CMK (cell line): ENCODE measurements at places on chromosomes 3 and 15.

DNA sequence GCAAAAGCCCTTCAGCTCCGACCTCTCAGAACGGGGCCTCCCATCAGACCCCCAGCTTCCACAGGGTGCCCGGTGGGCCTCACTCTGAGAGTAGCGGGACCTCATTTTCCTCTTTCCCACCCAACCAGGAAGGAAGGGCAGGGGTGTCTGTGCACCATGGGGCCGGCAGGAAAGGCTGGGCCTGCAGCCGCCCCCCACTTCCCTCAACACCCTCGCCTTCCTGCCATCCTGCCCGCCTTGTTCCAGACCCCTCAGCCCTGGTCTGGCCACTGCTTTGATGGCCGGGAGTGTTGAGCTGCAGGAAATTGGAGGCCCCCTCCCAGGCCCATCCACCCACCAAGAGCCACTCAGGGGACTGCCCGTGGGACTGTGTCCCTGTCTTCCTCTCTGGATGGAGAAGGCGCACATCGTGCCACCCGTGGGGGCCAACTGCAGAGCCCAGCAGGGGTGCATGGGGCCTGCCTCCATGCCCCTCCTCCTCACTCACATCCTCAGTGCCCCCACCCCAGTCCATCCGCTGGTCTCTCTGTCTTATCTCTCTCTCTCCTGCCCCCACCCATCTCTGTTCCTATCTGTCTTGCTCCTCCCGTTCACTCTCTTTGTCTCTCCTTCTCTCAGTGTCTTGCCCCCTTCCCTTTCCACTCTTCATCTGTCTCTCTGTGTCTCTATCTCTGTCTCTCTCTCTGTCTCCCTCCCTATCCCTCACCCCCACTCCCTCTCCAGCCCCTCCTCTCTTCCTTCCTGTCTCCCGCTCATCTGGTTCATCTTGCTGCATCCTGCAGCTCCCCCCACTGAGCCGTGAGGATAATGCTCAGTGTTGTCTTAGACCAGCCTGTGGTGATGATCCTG lies 1.8 kb upstream of the PLXND1 start:
- DNase-seq: peak; percentile 95

GRCh38 chr3:139476348-139476747 lies at the start of gene RBP2:
Gene RBP2 (minus strand): TSS chr3:139476516. CDS start chr3:139476459, 57 bp downstream.
- no peak for DNase-seq

DNA sequence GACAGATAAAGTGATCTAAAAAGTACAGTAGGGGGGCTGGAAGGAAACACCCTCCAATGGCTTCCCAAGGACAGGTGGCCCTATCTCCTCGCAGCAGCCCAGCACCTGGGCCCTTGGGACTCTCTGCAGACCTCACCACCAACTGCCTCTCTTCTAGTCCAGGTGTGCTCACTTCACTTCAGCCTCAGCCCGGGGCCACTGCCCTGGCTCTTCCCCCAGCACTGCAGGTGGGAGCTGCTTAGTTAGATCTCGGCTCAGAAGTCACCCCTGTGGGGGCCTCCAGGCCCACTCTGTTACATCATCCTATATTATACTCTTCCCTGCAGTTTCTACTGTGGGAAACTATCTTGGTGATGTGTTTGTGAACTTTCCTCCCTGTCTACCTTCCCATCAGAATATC lies 2.0 kb downstream of the KLF15 start:
- DNase-seq: no peak

DNA sequence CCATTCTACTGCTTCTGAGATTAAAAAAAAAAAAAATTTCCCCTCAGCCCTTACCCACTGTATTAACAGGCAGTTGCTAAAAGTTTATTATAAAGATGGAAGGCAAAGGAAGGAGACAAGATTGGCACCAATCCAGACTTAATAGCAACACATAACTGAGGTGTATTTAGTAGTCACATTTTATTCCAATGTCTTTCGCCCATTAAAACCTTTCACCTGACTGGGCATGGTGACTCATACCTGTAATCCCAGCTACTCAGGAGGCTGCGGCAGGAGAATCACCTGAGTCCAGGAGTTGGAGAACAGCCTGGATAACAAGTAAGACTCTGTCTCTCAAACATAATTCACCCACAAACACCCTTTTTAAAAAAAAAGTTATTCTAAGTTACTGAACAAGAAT lies 4.4 kb downstream of the ACAP2 start:
- DNase-seq: no peak

DNA sequence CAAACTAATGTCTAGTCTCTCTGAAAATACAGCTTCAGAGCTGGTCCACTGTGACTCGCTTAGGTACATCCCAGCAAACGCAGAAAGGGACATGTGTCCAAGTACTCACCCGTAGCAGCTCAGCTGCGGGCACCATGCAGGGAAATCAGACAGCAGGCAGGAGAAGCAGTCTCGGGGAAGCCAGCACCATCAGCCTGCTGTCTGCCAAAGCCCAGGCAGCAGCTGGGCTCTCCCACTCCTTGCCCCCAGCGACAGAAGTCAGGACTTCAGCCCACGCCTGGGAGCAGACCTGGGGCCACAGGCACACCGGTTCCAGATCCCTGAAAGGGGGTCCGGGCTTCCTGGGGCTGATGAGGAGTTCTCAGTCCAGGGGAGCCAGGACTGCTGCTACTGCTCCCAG lies 34.9 kb downstream of the SEMA5B start:
- no peak for DNase-seq

GRCh38 chr15:43877371-43877770 lies 50.6 kb downstream of the WDR76 start:
- no peak for DNase-seq

GRCh38 chr15:78641102-78641748 lies at the start of gene CHRNB4:
Gene CHRNB4 (minus strand): TSS chr15:78641210. CDS start chr15:78641133, 77 bp downstream.
- no peak for DNase-seq

GRCh38 chr15:29094711-29095110 lies 174.9 kb downstream of the NSMCE3 start:
- DNase-seq: no peak

DNA sequence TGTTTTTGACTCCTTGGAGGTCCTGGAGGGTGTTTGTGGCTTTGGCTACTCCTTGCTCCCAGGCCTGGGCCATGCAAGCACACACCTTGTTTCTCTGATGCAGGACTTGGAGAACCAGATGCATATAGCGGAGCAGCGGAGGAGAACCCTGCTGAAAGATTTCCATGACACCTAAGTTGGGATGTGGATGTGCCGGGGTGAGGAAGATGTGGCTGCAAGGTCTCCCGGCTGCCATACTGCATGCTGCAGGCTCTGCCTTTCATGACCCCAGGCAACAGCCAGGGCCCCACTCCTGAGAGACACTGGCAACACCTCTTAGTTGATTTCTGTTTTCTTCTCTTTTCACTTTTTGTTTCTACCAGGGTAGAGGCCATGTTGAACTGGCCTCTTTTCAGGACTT lies 6.9 kb upstream of the P4HTM start:
- DNase-seq: no peak

- no peak for DNase-seq
These were observed 251.2 kb upstream of the ZPLD1 start for GRCh38 chr3:102183623-102184022.

DNA sequence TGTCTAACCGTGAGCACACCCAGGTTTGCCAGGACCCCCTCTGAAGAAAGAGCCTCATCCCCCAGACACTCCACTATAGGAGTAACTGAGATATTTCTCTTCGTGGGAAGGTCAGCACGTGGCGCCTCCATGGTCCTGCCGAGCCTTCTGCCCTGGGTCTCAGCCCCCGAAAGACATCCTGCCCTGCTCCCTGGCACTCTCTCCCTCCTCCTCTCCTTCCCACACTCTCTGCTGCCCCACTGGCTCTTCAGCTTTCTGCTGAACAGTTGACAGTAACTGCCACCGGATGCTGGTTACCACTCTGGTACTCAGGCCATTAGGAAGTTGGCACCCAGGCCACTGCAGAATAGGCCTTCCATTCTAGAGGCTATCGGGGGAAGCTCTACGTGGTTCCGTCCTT lies 185.2 kb downstream of the UACA start:
- DNase-seq: no peak

DNA sequence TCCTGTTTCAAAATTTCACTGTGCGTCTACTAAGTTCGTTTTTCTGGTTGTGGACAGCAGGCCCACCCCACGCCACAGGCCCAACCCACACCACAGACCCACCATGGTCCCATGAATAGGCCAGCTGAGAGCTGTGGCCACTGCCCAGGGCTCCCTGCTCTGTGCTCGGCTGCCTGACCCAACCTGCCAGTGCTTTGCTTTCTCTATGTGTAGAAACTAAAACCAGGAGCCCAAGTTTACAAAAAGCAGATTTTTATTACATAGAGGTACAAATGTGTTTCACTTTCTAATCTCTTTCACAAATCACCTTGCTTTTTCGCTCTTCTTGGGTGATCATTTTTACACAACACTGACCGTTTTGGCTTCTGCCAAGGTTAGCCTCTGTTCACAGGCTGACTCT lies 69.1 kb downstream of the HERC2 start:
- no peak for DNase-seq

GRCh38 chr3:100090669-100091005 lies 23.7 kb downstream of the FILIP1L start:
- no peak for DNase-seq

DNA sequence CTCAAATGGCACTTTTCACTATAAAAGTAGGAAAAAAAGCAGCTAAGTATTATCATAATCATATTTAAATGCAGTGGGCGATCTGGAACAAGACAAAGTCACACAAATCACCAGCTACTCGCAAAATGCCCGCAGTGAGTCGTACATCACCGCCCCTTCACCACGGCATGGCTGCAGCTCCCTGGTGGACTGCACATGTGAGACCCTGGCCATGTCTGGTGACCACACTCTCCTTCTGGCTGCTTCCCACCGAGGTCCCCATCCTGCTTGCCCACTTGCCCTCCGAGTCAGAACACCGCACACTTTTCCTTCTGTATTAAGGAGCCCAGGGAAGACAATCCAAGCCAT lies 38.6 kb downstream of the ACAA1 start:
- no peak for DNase-seq

GRCh38 chr3:193190146-193190786 lies 50.8 kb upstream of the PLAAT1 start:
- DNase-seq: peak; percentile 7

DNA sequence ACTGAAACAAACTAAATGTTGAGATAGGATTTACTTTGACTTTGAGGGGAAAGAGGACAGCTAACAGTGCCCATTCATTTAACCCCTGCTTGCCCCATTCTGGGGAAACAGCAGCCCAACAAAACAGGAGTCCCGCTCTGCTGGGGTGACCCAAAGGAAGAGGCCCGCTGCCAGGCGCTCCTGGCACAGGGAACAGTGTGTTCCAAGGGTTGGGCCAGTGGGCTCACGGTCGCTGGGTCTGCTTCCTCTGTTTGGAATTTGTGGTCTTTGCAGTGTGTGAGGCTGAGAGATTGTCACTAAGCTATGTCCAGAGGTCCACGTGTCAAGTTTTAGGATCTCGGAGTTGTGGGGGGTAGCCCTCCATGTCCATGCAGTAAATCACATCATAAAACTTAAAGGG lies 250.4 kb upstream of the C2CD4B start:
- DNase-seq: no peak

DNA sequence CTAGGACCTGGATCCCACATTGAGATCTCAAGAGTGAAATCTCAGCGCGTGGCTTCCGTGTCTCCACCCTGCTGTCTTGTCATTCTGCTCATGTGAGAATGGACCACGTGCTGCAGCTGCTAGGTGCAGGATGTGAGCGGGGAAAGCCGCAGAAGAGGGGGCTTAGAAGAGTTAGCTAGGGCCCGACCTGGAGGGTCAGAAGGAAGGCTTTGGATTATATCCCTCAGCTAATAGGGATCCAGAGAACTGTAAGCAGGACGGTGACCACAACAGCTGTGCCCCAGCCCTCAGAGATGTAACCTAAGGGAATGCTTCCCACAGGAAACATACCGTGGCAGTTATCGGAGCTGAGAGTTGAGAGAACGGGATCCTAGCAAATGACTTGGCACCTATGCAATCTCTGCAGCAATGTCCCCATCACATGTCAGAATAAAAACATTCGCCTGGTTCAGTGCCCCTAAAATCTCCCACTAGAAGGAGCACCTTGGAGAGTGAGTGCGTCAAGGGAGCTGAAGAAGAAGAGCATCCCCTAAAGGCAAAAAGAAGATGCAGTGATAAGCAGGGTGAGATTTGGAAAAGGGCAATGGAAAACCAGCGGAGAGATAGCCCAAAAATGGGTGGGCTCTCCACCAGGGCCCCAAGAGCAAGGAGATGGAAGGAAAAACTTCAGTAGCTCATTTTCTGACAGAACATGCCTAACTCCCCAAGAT lies 76.9 kb upstream of the ST8SIA2 start:
- DNase-seq: no peak

DNA sequence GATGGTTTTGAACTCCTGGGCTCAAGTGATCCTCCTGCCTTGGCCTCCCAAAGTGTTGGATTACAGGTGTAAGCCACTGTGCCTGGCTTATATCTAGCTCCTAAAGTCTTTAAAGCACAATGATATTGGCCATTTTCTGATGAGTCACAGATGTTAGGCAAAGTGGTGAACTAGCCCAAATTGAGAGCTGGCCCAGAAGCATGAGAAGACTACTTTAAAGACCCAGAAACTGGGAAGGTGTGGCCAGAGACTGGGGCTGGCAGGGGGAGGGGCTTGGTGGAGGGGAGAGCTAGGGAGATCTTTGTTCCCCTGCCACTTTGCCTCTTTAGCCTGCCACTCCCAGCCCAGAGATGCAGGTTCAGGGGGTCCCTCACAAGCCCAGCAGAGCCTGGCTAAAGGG lies 21.6 kb downstream of the CHRNA3 start:
- no peak for DNase-seq

DNA sequence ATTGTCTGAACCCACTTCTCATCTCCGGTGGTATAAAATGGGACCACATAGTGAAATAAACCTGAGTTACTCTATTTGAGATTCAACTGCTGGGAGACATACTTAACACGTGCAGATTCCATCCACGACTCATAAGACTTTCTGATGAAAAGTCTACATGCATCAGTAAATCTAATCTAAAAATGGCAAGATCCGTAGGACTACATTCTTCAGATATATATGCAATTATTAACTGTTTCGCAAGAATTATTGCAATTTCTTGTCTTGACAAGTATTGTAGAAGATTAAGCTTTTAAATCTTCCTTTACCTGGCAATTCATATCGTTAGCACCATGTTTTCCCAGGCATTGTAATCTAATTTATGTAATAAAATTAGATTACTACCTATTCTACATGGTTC lies 718.7 kb upstream of the CBLB start:
- DNase-seq: no peak
